ENCODE measurements at places on chromosomes 5 and 9.

DNA sequence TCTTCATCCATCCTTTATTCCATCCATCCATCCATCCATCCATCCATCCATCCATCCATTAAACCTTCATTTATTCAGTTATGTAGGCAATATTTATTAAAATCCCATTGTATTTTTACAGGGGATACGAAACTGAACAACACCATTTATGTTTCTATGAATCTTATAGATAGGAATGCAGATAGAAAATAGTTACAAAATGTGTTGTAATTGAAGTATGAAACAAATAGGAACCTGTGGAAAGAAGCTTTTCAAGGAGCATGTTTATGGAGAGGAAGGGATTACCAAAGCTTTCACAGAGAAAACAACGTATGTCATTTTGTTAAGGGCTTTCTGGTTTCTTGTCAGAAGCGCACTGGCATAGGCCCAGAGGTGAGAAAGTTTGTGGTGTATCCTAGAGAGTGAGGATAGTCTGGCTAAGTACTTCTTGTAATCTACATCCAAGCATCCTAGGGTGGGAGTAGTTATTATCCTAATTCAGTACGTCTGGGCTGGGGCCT is 184.0 kb downstream of the CNTLN start:
- DNase-seq = no peak

- no peak for DNase-seq
These were observed 2.4 kb downstream of the CD180 start for GRCh38 chr5:67194166-67194565.

GRCh38 chr5:57185313-57185712 is 11.5 kb downstream of the GPBP1 start:
- DNase-seq = no peak

DNA sequence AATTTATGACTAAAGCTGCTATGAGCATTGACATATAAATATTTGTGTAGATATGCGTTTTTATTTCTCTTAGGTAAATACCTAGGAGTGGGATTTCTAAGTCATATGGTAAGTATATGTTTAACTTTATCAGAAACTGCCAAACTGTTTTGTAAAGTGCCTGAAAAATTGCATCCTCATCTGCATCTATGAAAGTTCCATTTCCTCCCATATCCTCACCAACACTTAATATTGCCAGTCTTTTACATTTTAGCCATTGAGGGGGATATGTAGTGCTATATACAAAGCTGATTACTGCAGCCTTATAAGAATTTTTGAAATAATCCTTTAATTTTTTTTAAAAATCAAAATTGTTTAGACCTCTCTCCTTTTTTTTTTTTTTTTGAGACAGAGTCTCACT is 123.1 kb upstream of the SPRY4 start:
- DNase-seq = no peak

DNA sequence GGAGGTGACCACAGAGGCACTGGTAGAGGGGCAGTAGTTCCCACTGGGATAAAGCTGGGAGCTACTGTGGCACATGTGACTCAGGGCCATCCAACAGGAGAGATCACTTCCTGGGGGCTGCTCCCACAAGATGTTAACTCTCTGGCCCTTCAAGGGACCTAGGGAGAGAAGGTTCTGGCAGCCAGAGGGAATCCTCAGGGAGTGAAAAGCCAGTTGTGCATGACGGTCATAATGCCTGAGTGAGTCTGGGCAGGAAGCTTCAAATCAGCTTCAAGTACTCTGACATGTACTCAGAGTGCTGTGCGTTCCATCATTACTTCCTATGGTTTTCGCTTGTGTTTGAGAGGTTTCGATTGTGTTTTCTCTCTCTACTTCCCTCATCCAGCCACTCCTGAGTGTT is 388.5 kb downstream of the GABRG2 start:
- DNase-seq = no peak

- peak; percentile 65 for DNase-seq
These were observed at the start of gene PTCH1 for GRCh38 chr9:95516734-95517558. PTCH1 (minus strand) TSS chr9:95516971.

DNA sequence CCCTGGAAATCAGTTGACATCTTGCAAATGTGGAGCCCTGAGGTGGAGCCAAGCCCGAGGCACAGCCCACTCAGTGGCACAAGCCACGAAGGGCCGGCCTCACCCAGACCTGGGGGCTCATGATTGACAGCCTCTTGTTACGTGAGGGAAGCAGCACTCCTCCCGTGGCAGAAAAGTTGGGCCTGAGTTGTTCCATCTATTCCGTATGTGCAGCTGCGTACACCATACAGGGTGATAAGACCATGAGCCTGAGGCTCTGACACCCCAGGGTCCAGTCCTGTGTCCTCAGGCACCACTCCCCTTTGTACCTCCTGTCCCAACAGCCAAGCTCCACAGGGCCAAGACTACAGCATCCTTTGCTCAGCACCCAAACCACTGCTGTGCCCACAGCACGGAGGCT is 1.9 kb upstream of the ORM2 start:
- no peak for DNase-seq

DNA sequence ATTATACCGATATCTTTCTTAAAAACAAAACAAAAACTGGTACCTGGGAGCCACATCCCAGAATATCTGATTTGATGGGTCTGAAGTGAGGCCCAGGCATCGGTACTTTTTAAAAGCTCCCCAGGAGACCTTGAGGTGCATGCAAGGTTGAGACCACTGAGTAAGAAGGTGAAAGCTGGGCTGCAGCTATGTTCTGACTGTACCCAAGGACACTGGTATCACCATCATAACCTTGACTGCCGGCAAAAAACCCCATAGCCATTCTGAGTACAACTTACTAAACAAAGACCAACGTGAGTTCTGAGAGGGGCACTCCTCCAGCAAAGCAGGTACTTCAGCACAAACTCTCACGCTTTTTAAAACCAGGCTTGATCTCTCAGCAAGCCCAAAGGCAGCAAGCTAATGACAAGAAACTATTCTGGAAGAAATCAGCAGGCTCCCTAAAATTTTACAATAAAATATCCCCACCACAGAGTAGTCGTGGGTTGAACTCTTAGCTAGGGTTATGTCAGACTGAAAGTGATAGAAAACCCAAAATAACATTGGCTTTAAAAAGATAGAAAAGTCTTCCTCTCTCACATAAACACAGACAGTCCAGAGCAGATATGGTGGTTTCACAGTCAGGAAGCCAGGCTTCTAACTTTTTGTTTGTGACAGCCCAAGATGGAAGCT is 263.9 kb downstream of the SAXO1 start:
- no peak for DNase-seq

- no peak for DNase-seq
These were observed 95.3 kb upstream of the COL5A1 start for GRCh38 chr9:134546246-134546731.

DNA sequence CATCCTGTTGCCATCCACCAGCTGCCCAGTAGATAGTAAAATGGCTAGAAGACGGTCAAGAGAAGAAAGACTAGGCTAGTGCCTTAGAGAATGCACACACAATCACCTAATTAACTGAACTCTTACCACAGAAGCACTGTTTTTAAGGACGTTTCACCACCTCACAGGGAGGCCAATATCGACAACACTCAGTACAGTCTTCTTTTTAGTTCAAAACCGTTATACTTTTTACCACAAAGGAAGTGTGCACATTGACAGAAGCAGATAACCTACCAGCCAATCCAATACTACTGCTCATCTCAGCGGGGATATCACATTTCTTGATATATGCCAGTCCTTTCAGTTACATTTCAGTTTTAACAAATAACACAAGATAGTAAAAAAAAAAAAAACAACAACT is 122.3 kb downstream of the GNAQ start:
- DNase-seq = no peak

DNA sequence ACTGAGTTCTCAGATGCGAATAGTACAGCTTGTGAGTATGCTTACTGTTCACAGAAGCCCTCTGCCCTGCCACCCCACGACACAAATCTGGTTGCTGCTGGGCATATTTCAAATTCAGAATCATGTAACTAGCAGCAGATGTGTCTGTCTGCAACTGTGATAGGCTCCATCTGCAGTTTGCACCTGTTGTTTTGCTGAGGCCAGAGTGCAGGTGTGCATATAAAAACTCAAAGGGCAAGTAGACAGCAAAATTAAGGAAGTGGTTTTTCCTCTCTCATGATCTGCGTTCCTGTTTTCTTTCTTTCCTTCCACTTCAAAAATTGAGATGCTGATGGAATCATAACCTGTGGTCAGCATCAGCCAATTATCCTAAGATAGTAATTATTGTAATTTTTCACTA is 1000.5 kb downstream of the PTPRD start:
- no peak for DNase-seq

DNA sequence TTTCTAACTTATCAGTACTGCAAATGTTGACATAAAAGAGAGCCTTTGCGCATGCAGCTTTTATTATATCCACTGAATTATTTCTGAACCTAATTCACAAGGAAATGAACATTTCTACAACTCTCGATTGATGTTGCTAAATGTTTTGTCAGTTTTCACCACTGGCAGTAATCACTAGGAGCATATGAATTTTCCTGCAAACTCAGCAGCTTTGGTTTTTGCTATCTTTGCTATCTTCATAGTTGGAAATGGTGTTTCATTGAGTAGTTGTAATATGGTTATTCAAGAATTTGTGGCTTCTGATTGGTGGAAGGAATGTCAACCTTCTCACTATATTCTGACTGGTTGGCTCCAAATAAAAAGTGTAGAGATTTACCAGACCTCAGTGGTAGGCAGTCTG is 8.9 kb upstream of the SHC3 start:
- no peak for DNase-seq

- peak; percentile 1 for DNase-seq
These were observed 75.2 kb upstream of the SMARCA2 start for GRCh38 chr9:1939926-1940368.

GRCh38 chr5:164355267-164355830 is 849.9 kb downstream of the MAT2B start:
- no peak for DNase-seq

- no peak for DNase-seq
These were observed 65.4 kb upstream of the CDH12 start for GRCh38 chr5:22918511-22918910.

DNA sequence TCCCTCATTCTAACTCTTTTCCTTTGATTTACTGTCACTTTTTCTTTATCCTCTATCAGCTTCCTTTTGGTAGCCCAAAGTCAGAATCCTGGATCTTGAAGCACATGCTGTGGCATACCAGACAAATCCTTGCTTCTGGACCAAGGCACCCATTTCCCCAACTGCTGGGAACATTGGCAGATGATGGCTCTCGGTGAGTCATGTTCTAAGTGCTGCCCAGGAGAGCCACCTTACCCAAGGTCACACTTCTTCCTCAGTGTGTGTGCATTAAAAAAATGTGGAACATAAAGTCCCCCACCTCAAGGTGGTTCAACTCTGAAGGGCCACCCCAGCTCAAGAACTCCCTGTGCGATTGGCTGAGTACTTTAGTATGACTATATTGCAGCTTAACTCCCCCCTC is 141.4 kb upstream of the PUM3 start:
- DNase-seq = no peak

DNA sequence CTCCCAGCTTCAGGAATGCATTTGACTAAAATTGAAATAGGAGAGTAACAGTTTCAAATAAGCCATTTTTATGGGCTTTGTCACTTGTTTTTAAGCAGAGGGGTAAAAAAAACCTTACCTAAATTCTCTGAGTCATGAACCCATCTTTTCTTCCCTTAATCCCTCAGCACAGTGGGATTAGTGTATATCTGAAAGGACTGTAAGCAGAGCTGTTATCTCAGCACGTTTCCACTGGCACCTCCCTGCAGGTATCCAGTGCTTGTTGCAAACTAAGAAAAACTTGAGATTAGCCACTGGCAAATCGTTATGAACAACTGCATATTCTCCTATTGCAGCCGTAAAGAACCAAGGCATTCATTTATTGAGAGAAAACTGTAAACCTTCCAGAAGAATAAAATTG is 872.7 kb downstream of the EFNA5 start:
- no peak for DNase-seq

DNA sequence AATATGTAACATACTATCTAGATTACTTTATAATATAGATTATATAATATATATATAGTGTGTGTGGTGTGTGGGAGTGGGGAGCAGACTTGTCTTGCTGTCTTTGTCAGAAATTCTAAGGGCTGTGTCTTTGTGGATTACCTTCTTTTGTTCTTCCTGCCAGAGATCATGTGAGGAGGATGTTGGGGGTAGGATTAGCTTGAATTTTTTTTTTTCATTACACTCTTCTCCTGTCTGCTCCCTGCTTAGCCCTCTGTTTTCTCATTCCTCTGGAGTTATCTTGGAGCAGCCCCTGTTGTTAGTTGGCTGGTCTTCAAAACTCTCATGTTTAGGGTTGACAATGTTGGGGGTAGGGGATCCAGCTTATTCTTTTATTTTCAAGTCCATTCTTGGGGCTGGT is 21.0 kb upstream of the C9orf40 start:
- DNase-seq = no peak

- DNase-seq = no peak
These were observed 31.5 kb upstream of the ALDH1B1 start for GRCh38 chr9:38360839-38361472.

- DNase-seq = no peak
These were observed 20.2 kb downstream of the DAB2IP start for GRCh38 chr9:121671612-121672155.

DNA sequence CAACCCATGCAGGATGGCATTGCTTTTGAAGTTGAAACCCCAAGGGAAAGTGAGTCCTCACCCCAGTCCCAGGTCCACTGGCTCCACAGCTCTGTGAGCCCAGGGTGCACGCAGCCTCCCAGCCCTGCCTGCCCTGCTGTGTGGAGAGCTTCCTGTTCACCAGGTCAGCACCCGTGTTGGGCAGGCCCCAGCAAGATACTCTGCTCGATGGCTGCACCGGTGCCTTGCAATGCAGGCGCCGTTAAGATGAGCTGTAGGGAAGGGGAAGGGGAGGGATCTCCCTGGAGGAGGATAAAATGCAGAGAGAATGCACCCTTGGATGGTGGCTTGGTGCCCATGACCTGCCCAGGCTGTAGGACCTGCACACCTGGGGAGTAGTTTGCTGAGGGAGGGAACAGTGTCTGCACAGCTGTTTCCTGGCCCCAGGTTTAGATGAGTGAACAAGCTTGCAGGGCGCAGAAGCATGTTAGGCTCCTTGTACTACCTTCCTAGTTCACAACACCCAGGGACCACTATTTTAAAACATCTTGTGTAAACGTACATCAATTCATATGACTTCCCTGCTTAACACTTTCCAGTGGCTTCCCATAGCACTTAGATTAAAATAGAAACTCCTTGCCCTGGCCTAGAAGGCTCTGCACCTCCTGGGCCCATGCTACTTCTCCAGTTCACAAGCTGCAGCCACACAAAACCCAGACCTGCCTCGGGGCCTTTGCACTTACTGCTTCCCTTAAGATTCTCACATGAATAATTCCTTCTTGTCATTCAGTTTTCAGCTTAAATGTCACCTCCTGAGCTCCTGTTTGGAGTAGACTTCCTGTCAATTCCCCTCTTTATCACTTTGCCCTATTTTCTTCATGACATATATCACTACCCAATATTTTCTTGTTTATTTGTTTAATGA is 19.6 kb downstream of the FAT2 start:
- DNase-seq = peak; percentile 74

DNA sequence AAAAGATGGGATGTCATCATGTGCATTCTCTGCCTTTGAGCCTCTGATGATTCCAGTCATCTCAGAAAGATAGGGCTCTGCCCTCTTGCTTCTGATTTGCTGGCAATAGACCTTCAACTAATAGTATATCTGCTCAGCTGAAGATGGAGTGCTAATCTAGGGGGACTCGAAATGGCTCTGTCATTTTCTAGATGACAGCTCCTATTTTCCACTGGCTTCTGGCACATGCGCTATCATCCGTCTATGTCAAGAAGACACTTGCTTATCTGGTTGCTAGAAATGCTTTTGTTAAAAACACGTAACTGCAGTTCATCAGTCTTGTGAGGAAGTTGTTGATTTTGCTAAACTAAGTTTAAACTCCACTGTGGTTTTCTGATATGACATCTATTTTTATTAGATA is 265.5 kb upstream of the ZNF608 start:
- DNase-seq = no peak

GRCh38 chr5:39652036-39652435 is 227.3 kb upstream of the DAB2 start:
- DNase-seq = no peak
